ENCODE measurements at places on chromosomes 13 and 19.

DNA sequence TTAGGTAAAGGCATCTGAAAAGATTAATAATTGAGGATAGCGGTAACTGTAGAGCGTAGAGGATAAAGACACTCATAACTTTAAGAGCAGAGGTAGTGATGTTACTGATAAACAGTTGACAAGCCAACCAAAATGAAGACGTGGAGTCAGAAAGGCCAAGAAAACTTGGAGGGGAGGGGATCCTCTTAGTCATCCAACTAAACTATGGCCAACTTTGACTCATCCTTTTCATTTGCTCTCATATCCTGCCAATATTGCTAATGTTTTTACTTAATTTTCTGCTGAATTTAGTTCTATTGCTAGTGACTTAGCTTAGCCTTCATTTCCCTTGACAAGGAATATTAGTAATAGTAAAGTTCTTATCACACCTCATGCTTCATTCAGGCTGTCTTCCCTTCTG, 13.4 kb downstream of the ITGBL1 start:
- DNase-seq = no peak

- no peak for DNase-seq
Measured at GRCh38 chr19:56269348-56269747, 3.2 kb upstream of the EDDM13 start.

DNA sequence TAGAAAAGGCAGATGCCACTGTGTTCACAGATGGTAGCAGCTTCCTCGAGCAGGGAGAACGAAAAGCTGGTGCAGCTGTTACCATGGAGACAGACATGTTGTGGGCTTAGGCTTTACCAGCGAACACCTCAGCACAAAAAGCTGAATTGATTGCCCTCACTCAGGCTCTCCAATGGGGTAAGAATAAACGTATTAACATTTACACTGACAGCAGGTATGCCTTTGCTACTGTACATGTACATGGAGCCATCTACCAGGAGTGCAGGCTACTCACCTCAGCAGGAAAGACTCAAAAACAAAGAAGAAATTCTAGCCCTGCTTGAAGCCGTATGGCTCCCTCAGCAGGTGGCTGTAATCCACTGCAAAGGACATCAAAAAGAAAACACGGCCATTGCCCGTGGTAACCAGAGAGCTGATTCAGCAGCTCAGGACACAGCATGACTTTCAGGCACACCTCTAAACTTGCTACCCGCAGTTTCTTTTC, 197.7 kb downstream of the ZNF737 start:
- peak; percentile 37 for DNase-seq

DNA sequence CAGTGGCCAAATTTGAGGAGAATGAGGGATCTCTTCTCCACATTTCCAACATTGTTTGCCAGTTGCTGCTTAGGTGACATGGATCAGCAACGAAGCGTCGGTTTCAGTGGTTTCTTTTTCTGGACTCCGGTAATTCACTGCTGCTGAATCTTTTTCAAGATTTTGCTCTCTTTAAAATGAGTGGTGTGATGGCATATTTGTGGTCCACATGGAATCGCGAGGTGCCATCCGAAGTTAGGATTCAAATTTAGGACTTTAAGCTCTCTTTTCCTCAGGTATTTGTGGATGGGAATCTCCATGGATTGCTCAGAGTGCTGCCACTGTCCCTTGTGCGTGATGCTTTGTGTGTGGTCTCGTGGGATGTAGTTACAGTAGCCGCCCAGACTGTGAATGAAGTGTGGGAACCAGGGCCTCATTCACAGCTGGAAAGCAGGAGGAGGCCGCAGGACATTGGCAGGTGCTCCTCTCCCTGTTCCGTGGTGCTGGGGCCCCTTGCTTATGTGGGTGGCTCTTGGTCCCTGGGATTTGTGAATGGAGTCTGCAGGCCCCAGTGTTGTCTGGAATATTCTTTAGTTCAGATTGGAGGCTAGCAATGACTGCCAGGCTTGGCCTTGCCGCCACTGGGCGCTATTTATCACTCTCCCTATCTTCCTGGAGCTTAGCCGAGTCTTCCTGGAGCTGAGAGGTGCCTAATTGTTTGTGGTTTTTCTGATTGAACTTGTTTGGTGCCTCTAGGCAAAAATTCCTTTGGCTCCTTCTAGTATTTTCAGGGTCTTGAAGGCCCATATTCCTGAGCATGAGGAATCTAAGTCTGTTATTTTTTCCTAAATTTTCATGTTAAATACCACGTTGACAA, 1.5 kb downstream of the ILF3 start:
- DNase-seq = peak; percentile 45

- DNase-seq = peak; percentile 92
Measured at GRCh38 chr19:12156223-12157058, at the start of gene ZNF625. TSS of gene ZNF625 (minus strand) at chr19:12156734. CDS start at chr19:12156558, 176 bp downstream.

GRCh38 chr19:8577247-8577646, at the start of gene MYO1F:
TSS of gene MYO1F (minus strand) at chr19:8577442. CDS start at chr19:8577309, 133 bp downstream.
- no peak for DNase-seq

DNA sequence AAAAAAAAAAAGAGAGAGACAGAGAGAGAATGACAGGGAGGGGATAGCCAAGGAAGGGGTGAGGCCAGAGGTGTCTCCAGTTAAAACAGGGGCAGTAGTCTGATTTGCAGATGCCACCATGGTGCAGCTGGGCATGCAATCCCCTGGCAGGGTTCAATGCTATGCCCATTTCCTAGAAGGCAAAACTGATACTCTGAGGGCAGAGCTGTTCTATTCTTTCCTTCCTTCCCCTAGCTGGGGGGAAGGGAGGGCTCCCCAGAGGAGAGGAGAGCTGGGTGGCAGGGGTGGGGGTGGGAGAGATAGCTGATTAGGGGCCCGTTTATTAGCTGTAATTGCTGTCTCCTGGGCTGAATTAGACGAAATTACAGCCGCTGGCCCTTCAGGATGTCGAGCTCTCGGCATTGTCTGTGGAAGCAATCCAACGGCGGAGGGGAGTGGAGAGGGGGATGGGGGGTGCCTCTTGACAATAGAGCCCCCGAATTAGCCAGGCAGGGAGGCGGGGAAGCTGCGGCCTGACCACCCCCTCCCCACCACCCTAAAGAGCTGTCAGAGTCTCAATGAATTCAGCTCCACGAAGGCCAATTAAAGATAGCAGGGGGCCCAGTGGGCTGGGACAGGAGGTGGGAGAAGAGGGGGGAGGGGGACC, 14.4 kb upstream of the DPP9 start:
- DNase-seq = no peak

DNA sequence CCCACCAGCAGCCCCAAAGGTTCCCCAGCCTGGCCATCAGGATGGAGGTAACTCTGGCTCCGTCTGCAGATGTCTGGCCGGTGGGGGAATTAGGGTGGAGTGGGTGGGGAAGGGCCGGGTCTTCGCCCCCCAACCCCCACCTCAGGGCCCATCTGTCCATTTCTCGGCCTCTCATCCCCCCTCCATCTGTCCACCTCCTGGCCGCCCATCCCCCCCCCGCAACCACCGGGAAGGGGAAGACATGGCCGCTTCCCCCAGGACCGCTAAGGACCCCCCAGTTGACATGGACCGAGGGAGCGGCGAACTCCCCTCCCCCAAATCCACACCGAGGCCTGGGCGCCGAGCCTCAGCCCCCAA, 793 bp downstream of the LRFN1 start:
- DNase-seq = no peak

DNA sequence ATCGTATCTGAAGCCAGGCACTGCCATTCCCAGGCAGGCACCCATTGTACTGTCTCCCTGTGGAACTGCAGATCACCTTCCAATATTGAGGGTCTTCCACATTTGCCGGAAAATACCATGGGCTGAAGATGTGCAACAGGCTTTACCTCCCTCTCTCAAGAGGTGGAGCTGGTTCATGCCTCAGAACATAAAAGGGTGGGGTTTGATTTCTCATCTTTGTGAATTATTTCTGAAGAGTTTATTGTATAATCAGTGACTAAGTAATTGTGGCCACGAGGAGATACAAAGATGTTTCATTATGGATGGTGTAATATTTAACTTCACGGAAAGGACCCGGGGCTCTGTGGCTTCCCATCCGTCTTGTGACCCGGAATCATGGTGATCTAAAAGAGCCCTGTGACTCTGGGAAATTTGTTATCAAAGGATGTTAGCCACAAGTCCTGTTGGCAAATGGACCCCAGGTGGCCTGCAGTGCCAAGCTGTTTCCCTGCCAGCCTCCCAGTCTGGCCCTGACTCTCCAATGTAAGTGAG, 230.5 kb downstream of the LACC1 start:
- DNase-seq = no peak

- no peak for DNase-seq
Measured at GRCh38 chr13:79056706-79057105, 349.3 kb downstream of the RBM26 start.

GRCh38 chr13:112102243-112102642, 35.3 kb downstream of the SOX1 start:
- no peak for DNase-seq

DNA sequence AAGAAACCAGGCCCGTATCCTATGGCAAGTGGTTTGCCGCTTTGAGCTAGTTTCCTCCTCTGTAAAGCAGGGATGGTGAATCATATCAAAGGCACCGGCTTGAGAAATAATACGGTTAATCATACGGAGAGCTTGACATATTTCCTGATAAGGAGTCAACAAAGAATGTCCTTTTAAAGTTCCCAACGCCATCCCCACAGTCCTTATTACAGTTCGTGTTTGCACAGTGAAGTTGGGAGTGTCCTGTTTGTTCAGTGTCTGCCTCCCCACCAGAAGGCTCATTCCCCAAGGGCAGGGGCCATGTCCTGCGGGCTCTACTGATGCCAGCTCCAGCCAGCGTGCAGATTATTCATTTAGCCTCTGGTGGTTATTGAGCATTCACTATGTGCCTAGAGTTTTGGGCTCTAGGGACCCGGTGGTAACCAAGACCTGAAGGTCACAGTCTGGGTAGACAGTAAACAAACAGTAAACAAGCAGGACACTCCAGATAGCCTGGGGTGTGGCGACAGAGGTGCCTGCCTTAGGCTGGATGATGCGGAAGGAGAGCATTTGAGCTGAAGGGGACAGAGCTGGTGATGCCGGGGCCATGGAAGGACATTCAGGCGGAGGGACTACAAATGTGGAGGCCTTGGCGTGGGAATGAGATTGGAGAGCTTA, 6.3 kb downstream of the GRAMD1A start:
- DNase-seq = peak; percentile 82

DNA sequence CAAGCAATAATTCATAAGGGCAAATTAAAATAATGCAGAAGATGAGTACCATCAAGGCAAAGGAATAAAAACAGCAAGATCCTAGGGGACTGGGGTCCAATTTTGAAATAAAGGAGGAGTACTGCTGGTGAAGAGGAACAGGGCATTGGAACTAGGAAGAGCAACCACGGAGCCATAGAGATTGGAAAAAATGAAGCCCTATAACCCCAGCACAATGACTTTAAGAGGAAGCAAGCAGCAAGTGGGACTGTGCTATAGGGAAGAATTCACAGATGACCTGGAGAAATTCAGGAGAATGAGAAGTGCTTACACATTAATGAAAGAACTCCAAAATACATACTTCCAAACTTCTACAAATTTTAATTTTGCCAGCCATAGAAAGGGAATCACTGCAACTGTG, 44.9 kb upstream of the ITM2B start:
- no peak for DNase-seq

GRCh38 chr13:79258489-79258888, 147.6 kb downstream of the RBM26 start:
- no peak for DNase-seq

DNA sequence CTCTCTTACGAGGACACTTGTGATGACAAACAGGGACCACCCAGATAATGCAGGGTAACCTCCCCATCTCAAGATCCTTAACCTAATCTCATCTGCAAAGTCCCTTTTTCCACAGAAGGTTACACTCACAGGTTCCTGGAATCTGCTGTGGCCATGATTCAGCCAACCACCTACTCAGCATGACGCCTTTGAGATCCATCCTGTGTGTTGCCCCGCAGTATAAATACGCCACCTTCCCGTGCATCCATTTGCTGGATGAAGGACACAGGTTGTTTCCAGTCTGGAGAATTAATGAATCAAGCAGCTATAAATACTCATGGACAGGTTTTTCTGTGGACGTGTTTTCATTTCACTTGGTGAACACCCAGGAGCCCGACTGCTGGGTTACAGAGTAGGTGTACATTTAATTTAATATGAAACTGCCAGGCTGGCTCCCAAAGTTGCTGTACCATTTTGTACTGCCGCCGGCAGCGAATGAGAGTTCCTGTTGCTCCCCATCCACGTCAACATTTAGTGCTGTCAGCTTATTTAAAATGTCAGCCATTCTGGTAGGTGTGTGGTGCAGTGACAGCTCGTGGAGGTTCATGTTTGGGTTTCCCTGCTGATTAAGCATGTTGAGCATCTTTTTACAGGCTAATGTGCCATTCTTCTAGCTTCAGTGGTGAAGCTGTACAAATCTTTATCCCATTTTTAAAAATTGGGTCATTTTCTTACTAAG, 40.2 kb downstream of the ELL start:
- no peak for DNase-seq

DNA sequence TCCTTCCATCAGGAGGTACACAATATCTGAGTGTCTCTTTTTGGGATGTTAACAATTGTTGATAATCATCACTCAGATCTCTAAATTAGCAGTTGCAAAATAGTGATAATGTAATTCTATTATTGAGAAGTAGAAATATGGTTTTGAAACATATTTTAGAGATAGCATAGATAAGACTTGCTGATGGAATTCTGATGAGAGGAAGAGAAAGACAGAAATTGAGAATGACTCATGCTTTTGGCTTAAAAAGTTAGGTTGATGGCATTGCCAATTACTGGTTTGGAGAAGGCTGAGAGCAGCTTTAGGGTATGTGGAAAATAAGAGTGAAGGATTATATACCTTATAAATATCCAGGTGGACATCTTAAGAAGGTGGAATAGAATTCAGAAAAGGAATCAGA, 106.4 kb upstream of the EDNRB start:
- DNase-seq = no peak

- no peak for DNase-seq
Measured at GRCh38 chr13:33109801-33110200, 93.6 kb downstream of the KL start.

DNA sequence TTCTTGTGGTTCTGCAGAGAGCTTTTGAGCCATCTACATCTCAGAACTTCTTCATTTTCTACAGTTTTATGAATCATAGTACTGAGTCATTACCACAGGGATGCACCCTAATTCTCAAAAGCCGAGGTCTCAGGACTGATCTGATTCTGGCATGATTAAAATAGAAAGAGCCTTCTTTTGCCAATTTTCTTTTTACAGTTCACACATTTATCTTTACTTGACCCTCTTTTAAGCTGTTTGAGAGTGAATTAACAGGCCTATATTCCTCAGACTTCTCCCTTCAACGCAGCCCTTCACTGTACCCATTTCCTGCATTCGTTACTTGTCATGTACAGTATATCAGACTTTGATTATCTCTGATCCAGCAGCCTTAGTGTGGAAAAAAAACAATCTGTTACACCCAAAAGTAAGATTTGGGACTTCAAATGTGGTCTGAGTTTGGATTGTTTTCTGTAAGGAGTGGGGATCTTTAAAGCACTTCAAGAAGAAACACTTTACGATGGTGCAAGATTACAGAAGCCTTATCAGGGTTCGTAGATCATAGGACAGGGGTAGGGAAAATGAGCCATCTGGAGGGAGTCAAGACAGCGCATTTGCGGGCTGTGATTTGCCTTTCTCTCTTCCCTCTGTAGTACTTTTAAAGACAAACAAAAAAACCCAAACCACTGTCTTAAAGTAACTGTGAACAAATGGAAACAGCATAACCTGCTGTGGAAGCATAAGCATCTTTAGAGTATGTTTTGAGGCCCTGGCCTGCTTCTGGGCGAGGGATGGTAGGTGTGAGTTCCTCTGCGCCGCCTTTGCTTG, 15.3 kb upstream of the GPR183 start:
- no peak for DNase-seq

GRCh38 chr19:33459222-33460090, 62.1 kb downstream of the PEPD start:
- no peak for DNase-seq

GRCh38 chr13:35988648-35989081, 142.5 kb downstream of the DCLK1 start:
- DNase-seq = no peak

- DNase-seq = no peak
Measured at GRCh38 chr19:56699552-56699951, 28.0 kb upstream of the ZNF835 start.

Data from hepatocyte (in vitro differentiated cells).